Renal cortical epithelial cell (primary cell): ENCODE measurements at places on chromosomes 1 and 21. TPM values are rescaled to one million over a fixed set of nuclear protein-coding genes. Genes with fewer than 3 reads are reported as not detected.

DNA sequence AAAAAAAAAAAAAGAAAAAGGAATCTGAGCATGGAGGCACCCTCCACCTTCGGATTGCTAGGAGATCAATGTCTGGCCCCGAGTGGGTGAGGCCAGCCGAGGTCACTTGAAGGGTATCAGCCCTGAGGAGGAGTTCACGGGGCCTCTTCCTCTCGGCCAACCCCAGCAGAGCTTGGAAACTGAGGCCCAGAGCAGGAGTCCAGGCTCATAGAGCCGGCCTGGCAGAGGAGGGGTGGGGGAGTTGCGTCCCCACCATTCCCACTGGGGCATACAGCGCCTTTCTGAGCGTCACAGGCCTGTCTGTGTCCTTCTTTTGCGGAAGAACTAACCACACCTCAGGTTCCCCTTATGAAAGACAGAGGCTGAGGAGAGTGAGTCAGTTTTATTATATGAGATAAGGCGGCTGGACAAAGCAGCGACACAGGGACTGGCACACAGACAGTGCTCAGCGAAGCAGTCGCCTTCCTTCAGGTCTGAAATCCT lies 17.1 kb upstream of the EPHA2 start:
- DNase-seq, result peak; percentile 66

TINAGL1 gene
- total RNA-seq, result 168 and 349 TPM in 2 replicates

DNA sequence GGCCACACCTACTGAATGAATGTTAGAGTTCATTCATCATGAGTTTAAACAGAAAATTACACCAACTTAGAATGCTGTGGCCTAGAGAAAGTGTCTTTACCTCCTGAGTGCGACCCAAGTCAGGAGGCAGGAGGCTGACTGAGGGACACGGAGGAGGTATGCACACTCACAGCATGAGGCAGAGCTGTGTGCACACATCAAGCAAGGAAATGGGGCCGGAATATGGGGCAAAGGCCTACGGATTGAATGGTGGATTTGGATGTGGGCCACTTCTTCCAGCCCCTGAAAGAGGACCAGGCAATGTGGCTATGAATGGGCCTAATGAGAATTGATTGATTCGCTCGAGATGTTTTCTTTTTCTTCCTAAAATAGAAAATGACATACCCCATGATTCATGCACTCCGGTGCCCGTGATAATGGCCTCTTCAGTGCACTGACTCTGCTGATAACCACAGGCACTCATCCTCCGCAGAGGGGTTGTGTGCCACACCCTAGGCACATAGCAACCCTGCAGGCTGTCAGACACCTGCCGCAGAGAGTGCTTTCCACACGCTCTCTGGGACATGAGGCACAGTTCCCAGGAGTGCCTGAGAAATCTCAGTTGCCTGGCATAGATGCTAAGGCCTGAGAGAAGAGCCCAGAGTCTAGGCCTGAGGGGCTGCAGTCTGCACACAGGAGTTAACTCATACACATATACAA lies 155.5 kb downstream of the GLUL start:
- DNase-seq, result no peak

- peak; percentile 84 for DNase-seq
These were observed 1144.1 kb upstream of the ADGRL2 start for GRCh38 chr1:80656641-80657040.
